A549 treated with ZK216348 at 1 μM for 4 hours (cell line): ENCODE measurements at places on chromosomes 11 and 22. TPM values are rescaled to one million over a fixed set of nuclear protein-coding genes. Genes with fewer than 3 reads are reported as not detected.

The SCN2B gene
- total RNA-seq, result not detected in 5 replicates

The MPPED2 gene
- total RNA-seq, result not detected in 5 replicates

The APOA5 gene
- total RNA-seq, result not detected in 5 replicates

The HEPHL1 gene
- total RNA-seq, result not detected in 5 replicates

The LARGE1 gene
- total RNA-seq, result 2.4 to 6.2 TPM (median 3.8 TPM) in 5 replicates

The FGF3 gene
- total RNA-seq, result not detected in 5 replicates

The PIH1D2 gene
- 0.65 to 1.8 TPM (median 1.2 TPM) in 5 replicates for total RNA-seq

The RFPL2 gene
- 0.18 TPM in 1 of 5 replicates, not detected in the others for total RNA-seq

The CASP1 gene
- total RNA-seq, result 0.31 to 0.37 TPM in 2 of 5 replicates, not detected in the others

The SLC35E4 gene
- total RNA-seq, result 4.9 to 7.8 TPM (median 6.7 TPM) in 5 replicates

The TBX1 gene
- 1.5 to 6.0 TPM (median 4.3 TPM) in 5 replicates for total RNA-seq

The RAG2 gene
- not detected in 5 replicates for total RNA-seq

The TRIM29 gene
- total RNA-seq, result 15.0 to 21.9 TPM (median 18.4 TPM) in 5 replicates

The NPTXR gene
- total RNA-seq, result 8.3 to 15.1 TPM (median 11.2 TPM) in 5 replicates

The CD3E gene
- not detected in 5 replicates for total RNA-seq

The WBP2NL gene
- total RNA-seq, result 0.12 TPM in 1 of 5 replicates, not detected in the others

The SEZ6L gene
- not detected in 5 replicates for total RNA-seq

The TEAD1 gene
- 37.9 to 82.5 TPM (median 64.4 TPM) in 5 replicates for total RNA-seq

The GGT1 gene
- 62.1 to 120 TPM (median 102 TPM) in 5 replicates for total RNA-seq

The NTM gene
- total RNA-seq, result not detected in 5 replicates

The MS4A6E gene
- total RNA-seq, result not detected in 5 replicates

The SLC22A25 gene
- total RNA-seq, result not detected in 5 replicates

The ZNF214 gene
- 0.49 to 1.5 TPM (median 0.73 TPM) in 5 replicates for total RNA-seq

The CCDC73 gene
- total RNA-seq, result 0.04 TPM in 1 of 5 replicates, not detected in the others

The AQP11 gene
- total RNA-seq, result 0.98 to 2.6 TPM (median 2.1 TPM) in 5 replicates

The APBB1 gene
- total RNA-seq, result 14.1 to 22.3 TPM (median 19.7 TPM) in 5 replicates

The CARNS1 gene
- total RNA-seq, result 0.08 to 0.21 TPM (median 0.14 TPM) in 5 replicates

The ACR gene
- total RNA-seq, result 0.19 to 0.54 TPM in 2 of 5 replicates, not detected in the others

The GALNT18 gene
- 18.4 to 28.2 TPM (median 23.4 TPM) in 5 replicates for total RNA-seq

The PANX1 gene
- total RNA-seq, result 17.8 to 24.2 TPM (median 22.5 TPM) in 5 replicates

The DDTL gene
- total RNA-seq, result 1.5 to 2.4 TPM (median 1.7 TPM) in 5 replicates

The GGTLC2 gene
- total RNA-seq, result not detected in 5 replicates

The P2RY2 gene
- total RNA-seq, result 7.2 to 15.2 TPM (median 12.8 TPM) in 5 replicates

The FIBIN gene
- not detected in 5 replicates for total RNA-seq

The RFPL3 gene
- not detected in 5 replicates for total RNA-seq

The OR52E2 gene
- total RNA-seq, result not detected in 5 replicates

The NFRKB gene
- 10.0 to 14.7 TPM (median 13.9 TPM) in 5 replicates for total RNA-seq

The E2F8 gene
- 5.9 to 7.3 TPM (median 6.1 TPM) in 5 replicates for total RNA-seq

The SCGB1C1 gene
- total RNA-seq, result not detected in 5 replicates

The TMPRSS13 gene
- not detected in 5 replicates for total RNA-seq

The APOL1 gene
- total RNA-seq, result 12.6 to 15.9 TPM (median 13.4 TPM) in 5 replicates

The LRRC74B gene
- total RNA-seq, result not detected in 5 replicates

The MEI1 gene
- 0.21 TPM in 1 of 5 replicates, not detected in the others for total RNA-seq

The IL10RA gene
- total RNA-seq, result 0.06 to 0.09 TPM in 2 of 5 replicates, not detected in the others

The MGAT3 gene
- 0.20 to 0.76 TPM (median 0.56 TPM) in 5 replicates for total RNA-seq

The ACTN3 gene
- total RNA-seq, result 0.15 TPM in 1 of 5 replicates, not detected in the others
